Activated CD4-positive, alpha-beta T cell treated with anti-CD3 and anti-CD28 coated beads, Interleukin-2, amount 50 U/mL, for 4 hours (primary cell): ENCODE measurements at places on chromosomes 16 and 17.

DNA sequence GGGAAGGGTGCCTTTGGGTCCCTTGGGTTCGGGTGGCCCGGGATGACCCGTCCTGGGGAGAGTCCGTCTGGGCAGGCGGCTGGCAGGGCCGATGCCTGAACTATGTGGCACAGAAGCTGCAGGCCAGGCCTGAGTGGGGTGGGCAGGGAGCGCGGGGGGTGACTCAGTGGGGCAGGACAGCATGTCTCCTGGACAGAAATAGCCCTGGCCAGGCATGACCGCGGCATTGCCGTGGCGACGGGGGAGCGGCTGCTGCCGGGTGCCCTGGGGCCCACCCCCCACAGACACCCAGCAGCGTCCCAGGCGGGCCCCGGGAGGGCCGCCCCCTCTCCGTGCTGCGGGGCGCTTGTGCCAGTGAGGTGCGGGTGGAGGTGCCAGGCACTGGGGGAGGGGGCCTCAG, 1.8 kb upstream of the C1QTNF8 start:
- DNase-seq: no peak

- no peak for DNase-seq
These were observed 80.0 kb downstream of the MARCHF10 start for GRCh38 chr17:62727916-62728672.

- no peak for DNase-seq
These were observed 321.5 kb upstream of the CCL2 start for GRCh38 chr17:33933576-33933975.

DNA sequence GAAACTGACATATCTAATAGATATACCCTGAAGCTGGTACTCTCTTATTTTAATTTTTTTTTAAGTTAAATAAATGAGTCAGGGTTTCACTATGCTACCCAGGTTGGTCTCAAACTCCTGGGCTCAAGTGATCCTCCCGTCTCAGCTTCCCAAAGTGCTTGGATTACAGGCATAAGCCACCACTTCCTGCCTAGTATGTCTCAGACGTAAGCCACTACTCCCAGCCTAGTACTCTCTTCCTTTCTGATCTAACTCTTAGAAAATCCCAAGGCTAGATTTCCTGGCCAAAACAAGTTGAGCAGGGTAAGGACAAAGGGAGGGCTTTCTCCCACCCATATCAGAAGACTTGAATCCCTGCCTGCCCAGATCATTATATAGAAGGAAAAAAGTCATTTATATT, 33.7 kb downstream of the HOXB1 start:
- DNase-seq: no peak

- DNase-seq: no peak
These were observed 33.8 kb downstream of the SDK2 start for GRCh38 chr17:73610331-73610911.

- no peak for DNase-seq
These were observed 29.8 kb downstream of the CNGB1 start for GRCh38 chr16:57941016-57941664.

DNA sequence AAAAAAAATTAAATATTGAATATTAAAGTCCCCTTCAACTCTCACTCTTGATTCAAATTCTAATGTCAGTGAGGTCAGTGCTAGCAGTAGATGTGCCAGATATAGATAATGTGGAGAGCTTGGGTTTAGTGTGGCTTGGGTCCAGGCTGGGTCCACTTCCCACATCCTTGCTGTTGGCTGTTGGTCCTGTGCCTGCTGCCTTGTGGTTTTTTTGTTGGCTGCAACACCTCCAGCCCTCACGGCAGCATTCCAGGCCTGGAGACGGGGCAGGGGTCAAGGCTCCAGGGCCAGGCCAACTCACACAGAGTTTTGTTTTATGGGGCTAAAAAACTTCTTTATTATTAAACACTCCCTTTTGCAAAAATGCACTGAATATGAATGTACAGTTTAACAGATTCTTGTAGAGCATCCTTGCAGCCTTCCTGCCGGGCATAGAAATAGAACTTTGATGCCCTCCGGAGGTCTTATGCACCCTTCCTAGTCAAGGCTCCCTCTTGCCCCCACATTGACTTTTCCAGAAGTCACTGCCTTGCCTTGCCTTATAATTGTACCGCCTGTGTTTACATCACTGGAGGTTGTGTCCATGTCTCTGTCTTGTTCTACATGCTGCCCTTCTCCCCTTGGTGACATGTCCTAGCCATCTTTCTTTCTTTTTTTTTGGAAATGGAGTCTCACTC, 25.5 kb upstream of the MYO15B start:
- no peak for DNase-seq

GRCh38 chr17:77830816-77831473, 127.6 kb upstream of the TNRC6C start:
- DNase-seq: no peak

DNA sequence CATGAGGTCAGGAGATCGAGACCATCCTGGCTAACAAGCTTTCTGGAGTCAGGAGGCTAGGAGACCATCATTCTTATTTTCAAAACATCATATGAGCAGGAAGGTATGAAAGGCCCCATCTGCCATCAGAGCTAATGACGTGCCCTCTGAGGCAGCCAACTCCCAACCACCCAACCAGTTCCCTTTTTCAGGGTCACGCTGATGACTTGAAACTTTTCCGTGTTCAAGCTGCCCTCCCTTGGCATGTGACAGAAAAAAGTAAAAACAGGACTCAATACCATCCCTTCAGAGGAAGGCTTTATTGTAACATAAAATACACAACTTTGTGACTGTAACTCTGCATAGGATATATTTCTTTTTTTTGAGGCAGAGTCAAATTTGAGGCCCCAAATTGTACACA, 4.6 kb upstream of the GHDC start:
- DNase-seq: no peak

GRCh38 chr16:6602405-6602804, 730.2 kb upstream of the RBFOX1 start:
- no peak for DNase-seq

- no peak for DNase-seq
These were observed 1938.8 kb downstream of the TP53TG3F start for GRCh38 chr16:35398180-35398579.

DNA sequence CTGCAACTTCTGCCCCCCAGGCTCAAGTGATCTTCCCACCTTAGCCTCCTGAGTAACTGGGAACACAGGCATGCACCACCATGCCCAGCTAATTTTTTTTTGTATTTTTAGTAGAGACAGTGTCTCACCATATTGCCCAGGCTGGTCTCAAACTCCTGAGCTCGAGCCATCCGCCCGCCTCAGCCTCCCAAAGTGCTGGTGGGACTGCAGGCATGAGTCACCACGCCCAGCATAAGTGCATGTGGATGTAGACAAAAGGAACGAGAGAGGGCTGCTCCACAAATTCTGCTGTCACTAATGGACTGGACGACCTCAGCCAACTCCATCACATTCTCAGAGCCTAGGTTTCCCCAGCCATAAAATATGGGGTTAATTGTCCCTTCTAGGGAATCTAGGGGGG, 7.7 kb upstream of the SP2 start:
- DNase-seq: no peak

DNA sequence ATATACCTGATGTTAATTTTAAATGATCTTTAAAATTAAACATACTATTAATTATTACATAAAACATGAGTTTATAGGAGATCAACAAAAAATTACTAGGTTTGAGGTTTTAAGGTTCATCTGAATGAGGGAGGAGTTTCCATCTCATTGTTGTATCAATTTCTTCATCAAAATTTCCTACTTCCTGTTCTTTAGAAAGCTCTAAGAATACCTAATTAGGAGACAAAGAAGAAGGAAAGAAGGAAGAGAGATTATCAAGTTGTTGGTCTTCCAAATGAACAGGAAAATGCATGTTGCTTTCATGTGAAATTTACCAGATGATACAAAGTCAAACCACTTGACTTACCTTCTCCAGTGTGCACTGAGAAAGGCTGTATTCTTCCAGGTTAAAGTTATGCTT, 18.1 kb upstream of the ABCA9 start:
- no peak for DNase-seq

DNA sequence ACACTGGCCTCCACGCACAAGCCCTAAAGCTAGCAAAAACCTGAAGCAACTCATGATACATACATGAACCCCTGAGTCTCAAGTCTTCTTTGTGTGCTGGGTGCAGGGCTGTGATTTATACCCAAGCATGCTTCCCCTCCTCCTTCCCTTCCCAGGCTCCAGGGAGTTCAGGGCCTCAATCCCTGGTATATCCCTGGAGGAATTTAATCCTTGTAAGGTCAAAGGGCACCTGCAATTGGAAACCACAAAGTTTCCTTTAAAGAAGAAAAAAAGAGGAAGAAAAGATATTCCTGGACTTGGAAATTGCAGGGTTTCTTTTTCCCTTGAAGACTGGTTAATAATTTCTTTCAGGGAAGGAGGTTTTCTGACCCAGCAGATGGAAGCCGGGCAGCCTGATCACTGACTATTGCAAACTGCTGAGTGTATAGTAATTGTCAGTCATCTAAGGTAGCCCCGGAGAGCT, 182.3 kb downstream of the AATF start:
- DNase-seq: no peak

DNA sequence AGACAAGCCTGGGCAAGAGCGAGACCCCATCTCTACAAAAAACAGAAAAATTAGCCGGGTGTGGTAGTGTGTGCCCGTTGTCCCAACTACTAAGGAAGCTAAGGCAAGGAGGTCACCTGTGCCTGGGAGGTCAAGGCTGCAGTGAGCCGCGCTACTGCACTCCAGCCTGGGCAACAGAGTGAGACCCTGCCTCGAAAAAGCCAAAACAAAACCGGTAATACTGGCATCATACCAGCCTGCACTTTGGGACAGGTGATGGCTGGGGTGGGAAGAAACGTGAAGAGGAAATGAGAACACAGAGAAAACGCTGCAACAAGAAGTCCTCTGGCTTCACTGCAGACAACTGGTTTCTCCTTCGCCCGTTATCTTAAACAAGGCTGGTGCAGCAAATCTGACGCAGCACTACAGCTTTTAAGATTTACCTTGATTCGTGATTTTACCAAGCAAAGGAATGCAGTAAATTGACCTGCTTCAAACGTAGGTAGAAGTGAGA, 725 bp upstream of the CASC3 start:
- no peak for DNase-seq

- no peak for DNase-seq
These were observed 3.0 kb downstream of the SOX15 start for GRCh38 chr17:7586673-7587419.

DNA sequence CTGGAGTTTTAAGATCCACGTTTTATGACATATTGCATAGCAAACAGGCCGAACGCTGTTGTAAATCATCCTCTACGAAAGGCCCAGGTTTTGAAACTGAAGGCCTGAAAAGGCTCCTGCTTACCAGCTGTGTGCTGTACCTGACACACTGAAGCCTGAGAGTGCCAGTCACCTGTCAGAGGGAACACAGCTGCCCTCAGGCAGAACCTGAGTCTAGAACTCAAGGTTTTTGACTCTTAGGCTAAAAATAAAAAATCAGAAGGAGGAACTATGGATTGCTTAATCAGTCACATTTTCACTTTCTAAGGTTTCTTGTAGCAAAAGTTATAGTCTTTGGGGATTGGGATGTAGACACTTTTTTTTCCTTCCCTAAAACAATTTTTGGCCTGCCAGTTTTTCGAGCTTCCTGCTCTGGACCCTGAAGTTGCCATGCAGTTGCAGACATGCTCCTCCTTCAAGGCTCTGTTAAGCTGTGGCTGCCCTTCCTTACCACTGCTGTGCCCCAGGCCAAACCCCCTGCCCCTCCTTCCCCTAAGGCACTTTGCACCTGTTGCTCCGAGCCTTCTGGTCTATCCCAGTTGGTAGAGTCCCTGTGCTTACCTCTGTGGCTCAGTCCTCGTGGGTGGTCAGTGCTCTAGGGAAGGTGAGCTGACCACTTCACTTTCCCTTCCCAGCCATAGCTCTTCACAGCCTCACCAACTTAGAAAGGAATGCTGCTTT, 56.6 kb downstream of the TENT4B start:
- no peak for DNase-seq

DNA sequence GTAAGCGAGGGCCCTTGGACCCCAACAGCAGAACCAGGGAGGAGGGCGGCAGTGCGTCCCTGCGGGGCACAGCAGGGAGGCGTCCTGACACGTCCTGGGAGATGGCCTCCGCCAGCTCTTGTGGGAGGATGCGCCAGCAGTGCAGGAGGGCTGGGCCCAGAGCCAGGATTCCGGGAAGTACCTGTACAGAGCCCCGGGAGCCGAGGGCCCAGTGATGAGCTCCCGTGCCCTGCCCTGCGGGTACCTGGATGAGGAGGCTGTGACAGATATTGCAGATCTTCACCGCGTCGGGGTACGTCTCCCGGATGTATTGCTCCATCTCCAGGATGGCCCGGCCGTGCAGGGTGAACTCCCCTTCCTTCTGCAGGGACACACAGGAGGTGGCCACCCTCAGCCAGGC, 23.1 kb downstream of the KDM8 start:
- DNase-seq: no peak

GRCh38 chr17:65287040-65287439, 149.9 kb downstream of the RGS9 start:
- no peak for DNase-seq

GRCh38 chr16:53502331-53503269, at the start of gene AKTIP:
Gene AKTIP, minus strand, starts transcription at chr16:53503209. Its CDS starts 2,950 bp downstream, at chr16:53500259.
- DNase-seq: no peak

- no peak for DNase-seq
These were observed 3.8 kb upstream of the PRSS33 start for GRCh38 chr16:2791174-2791573.

DNA sequence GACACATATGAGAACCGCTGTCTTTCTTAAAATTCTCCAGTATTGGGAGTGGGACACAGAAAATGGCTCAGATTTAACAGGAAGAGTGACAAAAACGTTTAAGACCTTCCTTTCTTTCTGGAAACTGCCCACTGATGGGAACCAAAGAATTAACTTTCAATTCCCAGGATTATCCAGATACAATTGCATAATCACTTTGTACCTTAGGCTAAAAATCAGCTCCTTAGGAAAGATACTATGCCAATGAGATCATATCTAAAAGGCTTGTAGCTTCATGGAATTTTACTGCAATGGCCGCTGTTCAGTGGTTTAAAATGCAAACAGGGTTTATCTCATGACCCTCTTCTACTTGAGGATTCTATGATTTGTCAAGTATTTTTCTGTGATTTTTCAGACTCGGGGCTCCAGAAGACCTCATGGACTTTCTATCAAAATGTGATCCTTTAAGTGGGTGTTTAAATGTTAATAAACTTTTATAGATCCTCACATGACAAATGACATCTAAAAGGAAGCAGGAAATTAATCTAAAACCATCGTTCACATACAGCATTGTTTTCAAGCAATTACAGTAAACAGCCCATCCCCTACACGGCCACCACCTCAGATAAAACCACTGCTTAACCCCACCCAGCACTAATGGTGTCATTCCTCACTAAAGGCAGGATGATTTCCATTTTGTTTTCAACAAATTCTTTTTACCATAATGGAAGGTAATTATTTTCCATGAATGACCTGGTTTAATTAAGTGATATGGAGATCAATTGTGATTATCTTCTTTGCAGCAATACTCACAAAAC, 31.6 kb upstream of the ERN1 start:
- DNase-seq: no peak

GRCh38 chr17:5509482-5509881, 23.1 kb downstream of the MIS12 start:
- DNase-seq: no peak

- DNase-seq: peak; percentile 56
These were observed 119.0 kb downstream of the SNX29 start for GRCh38 chr16:12095275-12096156.

GRCh38 chr17:4893272-4893671, 6.1 kb upstream of the C17orf107 start:
- DNase-seq: no peak
